ENCODE measurements at places on chromosomes 3 and 15.
A peak's percentile ranks its signal among the peaks of the same experiment; 100 is the strongest.

GRCh38 chr15:91068966-91069365 is 31.1 kb upstream of the SV2B start:
- DNase-seq: peak; percentile 62

- no peak for DNase-seq
Measured at GRCh38 chr3:29263476-29263875, 17.4 kb upstream of the RBMS3 start.

DNA sequence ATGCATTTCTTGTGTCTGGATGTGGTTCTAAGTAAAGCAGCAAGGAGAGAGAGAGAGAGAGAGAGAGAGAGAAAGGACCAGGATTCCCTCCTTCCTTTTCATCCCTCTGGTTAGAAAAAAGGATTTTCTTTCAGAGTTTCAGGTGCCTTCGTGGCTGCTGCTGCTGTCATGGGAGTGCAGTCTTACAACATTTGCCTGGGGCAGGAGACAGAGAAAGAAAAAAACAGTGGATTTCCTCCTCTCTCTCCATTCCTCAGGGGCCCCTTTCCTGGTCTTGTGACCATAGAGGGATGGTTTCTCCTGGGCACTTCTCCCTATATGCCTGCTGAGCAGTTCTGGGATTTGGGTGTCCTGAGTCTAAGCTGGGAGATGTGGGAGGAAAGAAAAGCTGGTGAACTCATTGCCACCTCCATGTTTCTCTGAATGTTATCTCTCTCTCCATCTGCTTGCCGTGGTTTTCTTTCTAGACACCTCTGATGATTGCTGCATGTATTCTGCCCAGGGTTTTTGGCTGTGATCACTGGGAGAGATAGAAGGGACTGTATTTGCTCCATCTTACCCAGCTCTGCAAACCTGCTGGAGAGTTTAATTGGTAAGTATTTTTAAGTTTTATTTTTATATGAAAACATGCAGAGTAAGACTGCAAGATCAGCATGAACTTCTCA is 142.4 kb upstream of the RGMA start:
- peak; percentile 53 for DNase-seq

DNA sequence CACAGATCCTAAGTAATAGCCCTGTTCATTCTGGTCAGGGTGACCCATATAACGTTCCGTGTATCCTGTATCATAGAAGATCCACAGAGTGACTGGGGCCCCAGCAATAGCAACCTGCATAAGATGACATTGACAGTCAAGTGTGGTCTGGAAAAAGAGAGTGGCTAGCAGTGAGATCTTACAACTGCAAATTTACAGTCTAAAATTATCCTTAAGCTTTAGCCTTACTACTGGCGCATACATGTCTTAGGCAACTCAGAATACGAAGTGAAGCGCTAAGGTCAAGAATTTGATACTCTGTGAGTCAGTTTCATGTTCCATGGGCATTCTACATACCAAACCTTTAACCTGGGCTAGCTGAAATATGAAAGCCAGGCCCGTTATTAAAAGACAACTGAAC is 29.2 kb upstream of the IGDCC4 start:
- DNase-seq: no peak

GRCh38 chr3:134473868-134474546 is 11.8 kb downstream of the ANAPC13 start:
- DNase-seq: peak; percentile 95

- DNase-seq: no peak
Measured at GRCh38 chr3:13580256-13581023, 31.5 kb downstream of the FBLN2 start.

GRCh38 chr3:72797773-72798543 is 50.3 kb downstream of the SHQ1 start:
- DNase-seq: no peak

DNA sequence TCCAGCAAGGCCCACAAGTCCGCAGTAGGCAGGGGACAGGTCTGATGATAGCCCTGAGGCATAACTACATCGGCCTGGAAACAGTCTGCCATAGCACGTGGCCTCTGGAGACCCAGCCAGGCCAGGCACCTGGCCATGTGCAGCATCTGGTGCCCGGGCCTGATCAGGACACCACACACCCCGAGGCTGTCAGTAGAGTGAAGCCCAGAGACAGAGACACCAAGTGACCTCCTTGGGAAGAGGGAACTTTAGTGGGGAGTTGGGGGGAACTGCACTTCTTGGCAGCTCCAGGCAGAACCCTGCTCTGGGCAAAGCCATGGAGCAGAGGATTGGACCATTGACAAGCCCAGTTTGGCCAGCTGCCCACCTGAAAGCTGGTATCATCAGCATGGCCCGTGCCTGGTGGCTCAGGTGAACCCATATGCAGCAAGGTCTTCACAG is 1.2 kb downstream of the SHISA5 start:
- DNase-seq: no peak

- DNase-seq: no peak
Measured at GRCh38 chr15:38769492-38769891, 204.9 kb upstream of the RASGRP1 start.

DNA sequence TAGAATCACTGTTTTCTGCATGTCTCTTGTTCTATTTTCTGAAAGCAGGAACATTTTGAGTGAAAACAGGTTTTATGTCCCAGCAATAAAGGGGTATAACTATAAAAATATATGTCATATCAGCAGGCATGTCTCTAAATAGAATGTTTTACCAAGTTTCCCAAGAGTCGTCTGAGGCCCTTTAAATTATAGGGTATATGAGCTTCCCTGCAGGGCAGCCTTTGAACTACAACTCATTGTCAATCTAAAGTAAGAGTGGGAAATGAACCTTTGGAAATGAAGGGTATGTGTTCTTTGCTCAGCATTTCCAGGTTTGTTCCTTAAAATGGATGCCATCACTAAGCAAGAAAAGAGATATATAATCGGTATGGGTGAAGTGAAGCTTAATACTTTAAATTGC is 138.6 kb downstream of the LSAMP start:
- no peak for DNase-seq

DNA sequence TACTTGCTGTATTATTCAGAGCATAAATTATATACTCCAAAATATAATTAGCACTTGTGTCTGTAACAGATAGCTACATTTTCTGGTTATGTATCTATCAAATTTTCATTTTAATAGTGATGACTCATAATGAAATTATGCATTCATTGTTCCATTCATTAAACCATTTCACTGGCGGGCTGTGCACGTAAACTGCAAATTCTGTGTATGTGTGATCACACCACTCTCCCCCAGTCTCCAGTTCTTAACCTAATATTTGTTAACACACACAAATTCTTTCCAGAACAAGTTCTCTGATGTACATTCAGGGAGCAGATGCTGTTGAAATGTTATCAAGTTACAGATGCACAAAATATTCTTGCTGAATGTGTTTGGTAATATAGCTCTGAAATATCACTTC is 3.8 kb upstream of the KCNMB2 start:
- no peak for DNase-seq

DNA sequence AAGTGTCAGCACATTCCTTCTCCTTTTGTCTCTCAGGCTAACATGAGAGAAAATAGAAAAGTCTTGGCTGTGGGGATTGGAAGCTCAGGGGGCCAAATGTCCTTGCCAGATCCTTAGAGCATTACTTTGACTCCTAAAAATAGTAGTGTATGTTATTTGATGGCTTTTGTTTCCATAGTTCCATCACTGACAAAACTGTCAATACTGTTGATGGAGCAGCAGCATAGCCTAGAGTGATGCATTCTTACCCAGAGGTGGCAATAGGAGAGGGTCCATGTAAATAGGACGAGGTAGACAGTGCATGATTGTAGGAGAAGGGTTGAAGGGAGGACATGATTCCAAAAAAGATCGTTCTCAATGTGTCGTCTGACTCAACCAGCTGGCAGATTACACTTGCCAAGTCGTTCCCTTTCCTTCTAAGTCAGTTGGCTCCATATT is 282.7 kb upstream of the TPRG1 start:
- DNase-seq: no peak

All from esophagus muscularis mucosa (tissue), 4 donors.